ENCODE measurements at places on chromosomes 7 and 10.

- DNase-seq: no peak
These were observed 17.3 kb downstream of the SLC16A12 start for GRCh38 chr10:89518108-89518507.

- no peak for DNase-seq
These were observed 54.6 kb upstream of the OPN4 start for GRCh38 chr10:86599729-86600128.

- DNase-seq: no peak
These were observed 9.0 kb downstream of the SLC16A12 start for GRCh38 chr10:89526358-89526757.

- no peak for DNase-seq
These were observed 30.3 kb downstream of the PROSER2 start for GRCh38 chr10:11853468-11853867.

DNA sequence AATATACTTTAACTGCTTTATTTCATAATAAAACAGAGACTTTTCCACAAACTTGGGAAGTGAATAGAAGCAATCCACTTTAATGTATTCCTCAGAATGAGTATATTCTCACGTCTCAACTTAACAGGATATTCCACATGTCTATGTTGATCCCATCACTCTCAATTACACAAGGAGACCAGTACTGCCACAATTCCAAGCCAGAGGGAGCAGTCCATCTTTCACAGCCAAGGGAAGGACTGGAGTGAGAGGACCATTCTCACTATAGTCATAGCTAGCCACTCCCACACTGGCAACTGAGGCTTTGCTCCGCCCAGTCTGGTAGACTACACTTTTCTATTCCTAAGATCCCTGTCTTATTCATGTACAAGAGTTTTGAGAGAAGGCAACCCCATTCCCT is 553.9 kb downstream of the CNTNAP2 start:
- DNase-seq: no peak

DNA sequence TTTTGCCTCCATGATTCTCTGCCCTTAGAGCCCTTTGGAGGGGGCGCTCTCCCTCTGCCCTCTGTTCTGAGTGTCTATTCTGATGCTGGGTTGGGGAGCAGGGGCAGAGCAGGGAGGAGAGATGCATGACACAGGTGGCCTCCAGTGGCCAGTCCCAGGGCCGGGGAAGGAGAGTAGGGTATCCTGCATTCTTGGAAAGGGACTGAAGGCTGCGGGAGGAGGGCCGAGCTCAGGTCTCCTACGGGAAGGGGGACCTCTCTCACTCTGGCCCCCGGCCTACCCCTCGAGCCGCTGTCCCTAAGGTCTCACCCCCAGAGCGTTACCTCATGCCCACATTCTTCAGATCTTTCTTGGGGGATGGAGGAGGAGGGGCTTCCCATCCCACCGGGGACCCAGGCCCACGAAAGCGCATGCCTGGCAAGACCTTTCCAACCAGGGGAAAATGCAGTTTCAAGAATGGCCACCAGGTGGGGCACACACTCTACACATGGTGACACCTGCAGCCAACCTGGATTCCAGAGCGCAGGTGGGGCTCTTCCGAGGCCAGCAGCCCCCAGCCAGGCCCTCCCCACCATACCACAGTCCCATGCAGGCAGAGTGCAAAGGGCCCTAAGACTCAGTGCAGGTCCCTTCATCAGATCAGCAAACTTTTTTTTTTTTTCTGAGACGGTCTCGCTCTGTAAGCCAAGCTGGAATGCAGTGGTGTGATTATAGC is 86.4 kb downstream of the MYL10 start:
- DNase-seq: peak; percentile 72

DNA sequence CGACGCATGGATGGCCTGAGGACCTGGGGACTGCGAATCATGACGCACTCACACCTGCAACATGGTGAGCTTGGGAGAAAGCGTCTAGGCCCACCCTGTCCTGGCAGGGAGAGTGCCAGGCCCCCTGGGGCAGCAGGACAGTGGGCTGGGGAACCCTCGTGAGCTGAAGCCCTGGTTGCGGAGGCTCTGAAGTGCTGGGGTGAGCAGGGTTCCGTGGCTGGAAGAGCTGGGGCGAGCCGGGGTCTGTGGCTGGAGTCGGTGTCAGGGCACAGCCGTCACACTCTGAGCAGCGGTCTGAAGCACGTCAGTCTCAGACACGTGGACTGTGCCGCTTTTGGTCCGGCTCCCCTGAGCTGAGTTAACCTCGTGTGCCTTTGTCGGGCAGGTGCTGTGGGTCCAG is 4.7 kb downstream of the SUN1 start:
- DNase-seq: no peak

DNA sequence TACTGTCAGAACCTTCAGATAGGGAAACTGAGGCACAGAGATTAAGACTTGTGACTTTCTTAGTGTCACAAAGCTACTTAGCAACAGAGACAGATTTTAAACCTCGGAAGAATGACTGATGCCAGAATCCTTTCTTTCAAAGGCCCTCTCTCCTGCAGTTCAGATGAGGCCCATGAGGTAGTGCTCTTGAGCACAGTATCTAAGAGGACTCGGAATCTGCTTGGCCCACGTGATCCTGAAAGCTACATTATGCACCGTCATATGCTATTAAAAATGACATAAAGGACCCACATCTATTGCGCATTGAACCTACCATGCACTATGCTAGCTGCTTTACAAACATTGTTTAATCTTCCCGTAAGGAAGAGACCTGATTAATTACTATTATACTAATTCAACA is 355.9 kb downstream of the SFMBT2 start:
- no peak for DNase-seq

- DNase-seq: no peak
These were observed 40.2 kb downstream of the NUP205 start for GRCh38 chr7:135597926-135598305.

- DNase-seq: no peak
These were observed 31.5 kb upstream of the SH2D4B start for GRCh38 chr10:80506189-80506575.

DNA sequence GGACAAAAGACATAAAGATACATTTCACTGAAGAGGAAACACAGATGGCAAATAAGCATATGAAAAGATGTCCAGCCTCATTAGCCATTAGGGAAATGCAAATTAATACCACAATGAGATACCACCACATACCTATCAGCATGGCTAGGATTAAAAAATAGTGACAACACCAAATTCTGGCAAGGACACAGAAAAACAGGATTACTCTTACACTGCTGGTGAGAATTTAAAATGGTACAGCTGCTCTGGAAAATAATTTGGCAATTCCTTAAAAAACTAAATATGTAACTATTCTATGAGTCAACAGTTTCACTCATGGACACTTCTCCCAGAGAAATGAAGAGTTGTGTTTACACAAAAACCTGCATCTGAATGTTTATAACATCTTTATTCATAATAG is 121.1 kb downstream of the C10orf90 start:
- DNase-seq: no peak

DNA sequence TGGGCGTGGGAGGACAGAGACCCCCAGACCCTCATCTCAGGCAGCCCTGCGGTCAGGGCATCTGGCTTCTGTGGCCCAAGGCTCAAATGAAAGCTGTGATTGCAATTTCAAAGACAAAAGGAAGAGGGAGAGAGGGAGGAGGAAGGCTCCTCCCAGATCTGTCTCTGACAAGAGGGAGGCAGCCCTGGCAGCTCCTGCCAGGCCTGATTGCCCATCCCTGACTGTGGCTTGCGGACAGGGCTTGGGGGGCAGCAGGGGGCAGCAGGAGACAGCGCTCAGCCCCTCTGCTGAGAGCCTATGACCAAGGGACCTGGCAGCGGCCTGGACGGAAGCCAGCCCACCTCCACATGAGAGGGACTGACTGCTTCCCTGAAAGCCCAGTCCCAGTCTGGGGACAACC is 91.8 kb downstream of the PTPRN2 start:
- DNase-seq: no peak

DNA sequence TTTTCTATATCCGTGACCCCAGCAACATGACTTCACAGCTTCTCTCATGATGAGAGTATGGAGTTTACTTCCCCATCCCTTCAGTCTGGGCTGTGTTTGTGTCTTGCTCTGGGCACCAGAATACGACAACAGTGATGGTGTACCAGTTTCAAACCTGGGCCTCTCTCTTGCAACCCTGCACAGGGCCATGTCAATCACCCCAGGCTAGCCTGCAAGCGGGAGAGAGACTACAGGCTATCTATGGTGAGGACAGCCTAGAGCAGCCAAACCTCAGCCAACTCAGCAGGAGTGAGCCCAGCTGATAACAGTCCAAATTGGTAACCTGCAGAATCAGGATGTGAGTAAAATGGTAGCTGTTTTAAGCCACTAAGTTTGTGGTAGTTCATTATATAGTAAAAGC is 235.8 kb downstream of the CHCHD3 start:
- no peak for DNase-seq

DNA sequence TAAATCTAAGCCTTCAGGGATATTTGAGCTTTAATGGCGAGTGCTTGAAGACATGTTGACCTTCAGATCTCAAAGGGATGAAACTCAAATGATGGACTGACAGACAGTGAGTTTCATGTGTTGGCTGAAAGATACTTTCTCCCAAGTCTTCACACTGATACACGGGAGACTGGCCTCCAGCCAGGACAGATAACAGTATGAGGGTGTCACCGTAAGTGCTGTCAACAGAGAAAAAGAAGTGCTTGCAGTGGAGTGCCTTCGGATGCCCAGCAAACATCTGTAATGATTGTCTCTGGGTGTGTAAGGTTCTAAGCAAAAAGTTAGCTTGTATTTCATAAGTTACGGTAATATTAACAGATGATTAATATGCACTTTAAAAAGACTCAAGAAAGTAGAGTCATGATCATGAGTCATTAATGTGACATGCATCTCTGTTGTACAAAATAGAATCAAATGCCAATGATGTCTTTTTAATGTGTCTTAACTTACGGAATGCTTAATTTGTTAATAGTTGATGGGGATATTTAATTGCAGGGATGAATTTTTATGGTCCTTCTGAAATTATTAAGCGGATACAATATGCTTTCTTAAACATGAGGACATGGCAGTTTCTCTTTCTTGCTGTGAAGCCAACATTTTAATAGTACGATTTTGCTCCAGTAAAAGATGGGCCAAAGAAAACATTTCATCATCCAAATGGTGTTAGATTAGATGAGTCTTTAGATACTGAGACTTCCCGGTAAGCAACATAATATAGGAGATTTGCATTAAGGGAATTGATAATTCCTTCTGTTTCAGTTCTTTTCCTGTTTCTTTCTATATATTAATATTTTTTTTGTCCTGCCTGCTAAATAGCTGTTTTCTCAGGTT is 292.5 kb downstream of the GALNT17 start:
- DNase-seq: no peak

DNA sequence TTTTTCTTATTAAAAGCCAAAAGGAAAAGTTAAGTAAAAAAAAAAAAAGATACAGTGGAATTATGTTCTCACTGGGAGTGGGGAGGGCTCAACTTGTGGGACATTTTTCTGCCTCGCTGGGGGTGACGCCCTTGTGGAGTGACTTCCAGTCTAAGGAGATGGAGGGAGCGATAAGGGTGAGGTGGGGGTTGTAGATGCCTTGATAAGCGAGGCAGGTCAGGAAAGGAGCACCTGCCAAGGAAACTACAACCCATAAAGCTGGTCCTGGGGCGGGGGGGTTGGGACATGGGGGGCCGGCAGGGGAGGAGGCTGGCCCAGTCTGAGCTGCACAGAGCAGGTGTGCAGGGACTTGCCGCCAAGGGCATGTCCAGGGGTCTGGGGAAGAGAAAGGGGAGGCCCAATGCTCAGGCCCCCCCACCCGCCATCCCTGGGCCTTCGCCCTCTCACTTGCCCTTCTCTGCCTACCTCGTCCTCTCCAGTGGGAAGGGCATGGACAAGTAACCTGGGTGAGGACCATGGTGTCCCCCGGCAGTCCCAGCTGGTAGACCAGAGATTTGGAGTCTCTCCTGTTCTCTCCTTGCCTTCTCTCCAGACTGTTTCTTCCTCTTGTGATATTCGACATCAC is 2.5 kb upstream of the TRPV5 start:
- no peak for DNase-seq

DNA sequence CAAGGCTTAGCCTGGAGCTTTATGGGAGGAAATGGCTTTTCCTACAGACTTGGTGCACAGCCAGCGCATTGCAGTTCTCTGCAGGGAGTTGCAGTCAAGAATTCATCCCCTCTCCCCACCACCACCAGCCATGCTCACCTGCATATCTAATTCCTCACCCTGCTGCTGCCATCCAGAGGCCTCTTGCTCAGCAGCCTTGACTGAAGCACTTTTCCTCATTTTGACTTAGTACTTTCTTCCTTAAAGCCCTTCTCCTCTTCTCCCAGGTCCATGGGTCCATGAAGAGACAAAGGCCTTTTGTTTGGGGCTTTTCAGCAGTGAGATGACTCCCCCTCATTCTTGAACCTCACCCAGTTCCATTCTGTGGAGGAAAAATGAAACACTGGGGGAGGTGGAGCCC is 39.7 kb upstream of the GPR141 start:
- no peak for DNase-seq

GRCh38 chr10:34185998-34186397 is 629.1 kb downstream of the PARD3 start:
- DNase-seq: no peak

GRCh38 chr10:128173386-128173785 is 47.2 kb upstream of the MKI67 start:
- DNase-seq: no peak

DNA sequence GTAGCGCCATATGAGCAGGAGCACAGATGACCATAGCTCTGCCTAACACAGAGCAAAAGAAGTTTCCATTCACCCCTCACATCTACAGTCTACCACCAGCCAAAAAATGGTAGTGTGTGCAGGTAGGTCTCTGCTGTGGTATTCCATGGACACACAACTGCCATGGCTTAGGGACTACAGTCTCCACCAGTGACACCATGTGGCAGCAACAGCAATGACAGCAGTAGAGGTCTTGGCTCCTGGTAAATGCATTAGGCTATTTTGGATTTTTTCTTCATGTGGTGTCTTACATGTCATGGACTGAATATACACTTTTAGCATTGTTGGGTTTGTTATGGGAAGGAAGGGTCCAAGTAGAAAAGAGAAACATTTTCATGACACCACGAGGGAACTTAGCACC is 70.1 kb upstream of the CABCOCO1 start:
- DNase-seq: no peak

GRCh38 chr7:2687338-2687869 is 598 bp upstream of the AMZ1 start:
- DNase-seq: no peak

- DNase-seq: no peak
These were observed 222.3 kb downstream of the PHTF2 start for GRCh38 chr7:78020874-78021249.

- DNase-seq: no peak
These were observed 27.6 kb downstream of the COBL start for GRCh38 chr7:51288896-51289622.

GRCh38 chr10:5832946-5833345 is 19.7 kb upstream of the GDI2 start:
- DNase-seq: no peak

GRCh38 chr7:44218418-44219201 is 17.8 kb downstream of the YKT6 start:
- DNase-seq: no peak

- no peak for DNase-seq
These were observed 10.1 kb downstream of the FZD9 start for GRCh38 chr7:73443548-73444255.

GRCh38 chr7:124205526-124205925 is 172.7 kb upstream of the TMEM229A start:
- DNase-seq: no peak

- DNase-seq: no peak
These were observed 151.3 kb downstream of the TRIL start for GRCh38 chr7:28806841-28807240.

GRCh38 chr7:26208040-26208439 is 6.5 kb downstream of the CBX3 start:
- DNase-seq: no peak

All from activated naive CD4-positive, alpha-beta T cell (primary cell).